ENCODE measurements at places on chromosomes 5 and 9.
A peak's percentile ranks its signal among the peaks of the same experiment; 100 is the strongest.

DNA sequence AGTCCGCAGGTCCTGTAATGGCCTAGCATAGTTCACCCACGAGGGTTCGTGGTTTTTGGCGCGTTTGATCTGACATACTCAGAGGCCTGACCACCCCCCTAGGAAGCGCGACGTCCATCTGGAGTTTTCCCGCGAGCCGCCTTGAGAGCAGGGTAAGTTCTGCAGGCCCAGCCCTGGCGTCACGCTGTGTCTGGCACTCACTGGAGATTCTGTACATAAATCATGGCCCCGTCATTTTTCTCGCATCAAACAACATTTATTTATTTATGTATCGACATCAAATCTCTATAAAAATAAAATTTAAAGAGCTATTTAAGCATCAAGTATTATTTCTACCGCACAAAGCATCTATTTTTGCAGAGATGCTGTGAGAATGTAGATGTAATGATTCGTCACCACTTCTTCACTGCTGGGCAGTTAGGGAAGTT is 437 bp upstream of the TRIM41 start:
- no peak for DNase-seq

- DNase-seq, result peak; percentile 62
These were observed 191.5 kb downstream of the ERCC6L2 start for GRCh38 chr9:96067004-96067403.

DNA sequence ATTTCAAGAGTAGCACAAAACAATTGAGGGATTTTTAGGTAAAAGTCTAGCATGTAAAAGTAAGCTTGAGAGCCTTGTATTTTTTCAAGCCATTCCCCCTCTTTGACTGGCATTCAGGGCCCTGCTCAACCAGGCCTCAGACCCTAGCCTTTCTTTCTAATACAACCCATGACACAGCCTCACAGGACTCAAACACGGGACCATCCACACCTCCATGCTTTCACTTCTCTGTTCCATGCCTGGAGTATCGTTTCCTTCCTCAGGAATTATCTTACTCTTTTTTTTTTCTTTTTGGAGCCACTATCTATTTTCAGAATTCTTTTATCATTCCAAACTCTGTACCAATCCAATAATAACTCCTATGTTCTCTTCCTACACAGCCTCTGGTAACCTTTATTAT is 560.2 kb upstream of the CLINT1 start:
- DNase-seq, result no peak

DNA sequence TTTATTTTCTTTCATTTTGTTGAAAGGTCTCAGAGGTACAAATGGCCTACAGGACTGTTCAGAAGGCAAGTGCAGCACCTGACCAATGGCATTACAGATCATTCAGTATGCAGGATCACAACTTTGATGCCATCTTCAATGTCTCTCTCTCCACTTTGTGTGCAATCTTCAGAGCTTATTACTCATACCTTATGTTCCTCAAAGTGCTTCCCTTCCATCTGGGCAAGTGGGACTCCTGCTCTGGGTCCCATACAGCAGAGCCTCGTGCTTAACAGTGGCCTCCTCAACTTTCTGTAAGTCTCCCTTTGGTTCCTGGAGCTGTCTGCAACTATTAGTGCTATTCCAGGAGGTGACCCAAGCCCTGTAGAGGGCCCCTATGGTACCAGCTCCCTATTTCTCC is 358.4 kb upstream of the RPS23 start:
- no peak for DNase-seq

DNA sequence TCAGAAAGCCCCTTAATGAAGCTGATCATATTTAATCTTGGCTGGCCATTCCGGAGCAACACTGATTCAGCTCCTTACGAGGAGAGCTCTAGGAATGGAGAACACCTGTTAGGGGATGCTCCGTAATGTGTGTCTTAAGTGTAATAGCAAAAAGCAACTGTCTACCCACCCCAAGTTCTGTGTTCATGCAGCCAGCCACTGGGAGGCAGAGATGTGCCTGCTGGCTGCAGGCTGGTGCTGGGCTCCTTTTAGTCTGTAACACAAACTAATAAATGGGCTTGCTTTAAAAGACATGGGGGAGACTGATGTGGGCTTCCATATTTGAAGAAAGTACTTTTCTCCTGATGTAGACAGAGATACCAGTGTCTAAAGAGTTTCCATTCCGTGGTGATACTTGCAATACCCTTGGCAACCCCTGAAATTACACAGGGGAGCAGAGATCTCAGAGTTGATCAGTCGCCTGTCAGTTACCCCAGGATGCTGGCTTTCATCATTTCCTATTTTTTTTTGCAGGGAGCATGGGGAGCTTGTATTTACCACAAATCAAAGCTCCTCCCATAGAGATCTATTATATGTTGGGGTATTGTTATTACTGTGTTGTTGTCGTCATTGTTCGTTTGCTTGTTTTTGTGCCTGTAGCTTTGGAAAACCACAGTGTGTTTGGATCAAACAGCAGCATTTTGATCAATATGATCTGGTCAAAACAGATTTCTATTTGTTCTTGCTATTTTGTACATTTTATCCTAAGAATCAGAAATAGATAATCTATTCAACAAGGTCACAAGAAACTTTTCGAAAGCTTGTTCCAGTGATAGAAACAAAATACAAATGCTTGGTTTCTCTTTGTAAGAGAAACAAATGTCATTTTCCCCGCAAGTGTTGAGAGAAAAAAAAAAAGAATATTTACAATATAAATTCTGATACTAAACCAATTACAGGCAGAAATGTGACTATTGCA is 65.8 kb downstream of the MTX3 start:
- peak; percentile 39 for DNase-seq

- peak; percentile 29 for DNase-seq
These were observed 308.2 kb downstream of the ARL15 start for GRCh38 chr5:54001976-54002775.

DNA sequence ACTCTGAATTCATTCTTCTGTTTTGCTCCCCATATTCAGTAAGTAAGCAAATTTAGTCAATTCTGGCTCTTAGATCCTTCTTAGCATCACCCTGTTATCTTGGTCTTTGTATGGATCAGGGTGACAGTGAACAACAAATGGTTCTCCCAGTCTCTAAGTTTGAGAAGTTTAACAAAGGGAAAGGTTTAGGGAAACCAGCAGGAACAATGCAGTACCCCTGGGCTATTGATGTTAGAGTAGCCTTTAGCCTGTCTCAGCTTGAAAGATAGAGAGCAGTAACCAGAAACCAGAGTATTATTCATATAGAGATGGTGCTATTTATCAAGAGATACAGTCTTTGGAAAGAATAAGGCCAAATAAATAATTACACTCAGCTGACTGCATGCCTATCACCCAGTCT is 241.8 kb downstream of the CDH12 start:
- no peak for DNase-seq

DNA sequence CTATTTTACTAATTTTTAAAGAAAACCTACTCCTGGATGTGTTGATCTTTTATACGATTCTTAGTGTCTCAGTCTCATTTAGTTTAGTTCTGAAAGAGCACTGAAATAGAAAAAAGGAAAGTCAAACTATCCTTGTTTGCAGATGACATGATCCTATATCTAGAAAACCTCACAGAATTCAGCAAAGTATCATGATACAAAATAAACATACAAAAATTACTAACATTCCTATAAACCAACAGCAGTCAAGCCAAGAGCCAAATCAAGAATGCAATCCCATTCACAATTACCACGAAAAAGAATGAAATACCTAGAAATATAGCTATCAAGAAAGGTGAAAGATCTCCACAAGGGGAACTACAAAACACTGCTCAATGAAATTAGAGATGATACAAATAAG is 225.8 kb upstream of the CDH18 start:
- DNase-seq, result no peak

DNA sequence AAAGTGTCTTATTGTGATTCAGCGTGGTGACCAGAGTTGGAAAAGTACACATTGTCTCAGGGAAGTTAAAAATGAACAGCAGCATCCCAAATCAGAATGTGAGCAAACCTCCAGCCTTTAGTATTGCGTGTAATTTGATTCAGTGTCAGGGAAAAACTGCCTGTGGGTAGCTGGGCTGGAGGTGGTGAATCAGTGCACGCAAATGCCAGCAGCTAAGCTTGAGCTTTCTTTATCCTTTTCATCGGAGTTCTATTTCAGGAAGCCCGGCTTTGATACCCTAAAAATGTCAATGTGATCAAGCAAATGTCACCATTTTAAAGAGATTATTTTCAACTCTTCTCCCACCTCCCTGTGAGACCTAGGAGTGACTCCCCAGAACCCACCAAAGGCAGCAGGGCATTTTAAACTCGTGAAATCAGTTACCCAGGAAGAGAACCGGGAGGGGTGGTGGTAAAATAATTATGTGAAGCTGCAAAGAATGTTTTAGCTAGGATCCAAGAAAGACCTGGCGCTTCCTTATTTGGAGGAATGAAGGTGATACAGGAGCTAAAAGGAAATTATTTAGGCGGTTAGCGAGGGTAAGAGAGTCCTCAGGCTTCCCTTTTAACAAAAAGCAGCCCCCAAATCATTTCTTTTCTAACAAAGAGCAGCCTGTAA is 25.7 kb upstream of the C5orf47 start:
- DNase-seq, result peak; percentile 67

GRCh38 chr5:179762079-179762780 is 29.6 kb downstream of the MAML1 start:
- no peak for DNase-seq

- no peak for DNase-seq
These were observed 108.4 kb downstream of the ALDH1A1 start for GRCh38 chr9:72844440-72844768.

DNA sequence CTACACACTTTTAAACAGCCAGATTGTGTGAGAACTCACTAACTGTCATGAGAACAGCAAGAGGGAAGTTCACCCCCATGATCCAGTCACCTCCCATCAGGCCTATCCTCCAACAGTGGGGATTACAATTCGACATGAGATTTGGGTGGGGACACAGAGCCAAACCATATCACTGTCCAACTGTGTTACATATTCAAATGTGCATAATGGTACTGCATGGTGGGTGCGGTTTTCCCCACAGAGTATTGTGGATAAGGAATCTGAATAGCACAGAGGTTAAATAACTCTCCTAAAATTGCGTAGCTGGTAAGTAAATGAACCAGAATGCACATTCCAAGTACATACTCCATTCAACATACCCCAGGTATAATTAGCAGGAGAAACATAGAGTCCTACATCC is 32.1 kb downstream of the CDH6 start:
- DNase-seq, result no peak

DNA sequence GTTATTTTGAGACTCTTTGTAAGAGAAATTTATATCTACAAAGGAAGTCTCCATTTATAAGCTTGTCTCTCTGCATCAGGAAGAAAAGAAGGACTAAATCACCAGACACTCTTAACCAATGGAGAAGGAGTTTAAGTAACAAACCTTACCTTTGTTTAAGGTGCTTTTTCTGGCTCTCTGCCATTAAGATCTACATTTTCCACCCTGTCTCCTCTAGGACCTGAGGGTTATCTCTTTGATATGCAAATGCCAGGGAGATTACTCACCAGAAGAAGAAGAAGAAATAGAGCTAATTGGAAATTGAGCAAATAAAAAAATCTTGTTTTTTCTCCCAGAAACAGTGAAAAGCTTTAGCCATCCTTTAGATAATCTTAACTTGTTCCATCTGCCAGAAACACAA is 60.9 kb downstream of the CDKN2A start:
- no peak for DNase-seq

DNA sequence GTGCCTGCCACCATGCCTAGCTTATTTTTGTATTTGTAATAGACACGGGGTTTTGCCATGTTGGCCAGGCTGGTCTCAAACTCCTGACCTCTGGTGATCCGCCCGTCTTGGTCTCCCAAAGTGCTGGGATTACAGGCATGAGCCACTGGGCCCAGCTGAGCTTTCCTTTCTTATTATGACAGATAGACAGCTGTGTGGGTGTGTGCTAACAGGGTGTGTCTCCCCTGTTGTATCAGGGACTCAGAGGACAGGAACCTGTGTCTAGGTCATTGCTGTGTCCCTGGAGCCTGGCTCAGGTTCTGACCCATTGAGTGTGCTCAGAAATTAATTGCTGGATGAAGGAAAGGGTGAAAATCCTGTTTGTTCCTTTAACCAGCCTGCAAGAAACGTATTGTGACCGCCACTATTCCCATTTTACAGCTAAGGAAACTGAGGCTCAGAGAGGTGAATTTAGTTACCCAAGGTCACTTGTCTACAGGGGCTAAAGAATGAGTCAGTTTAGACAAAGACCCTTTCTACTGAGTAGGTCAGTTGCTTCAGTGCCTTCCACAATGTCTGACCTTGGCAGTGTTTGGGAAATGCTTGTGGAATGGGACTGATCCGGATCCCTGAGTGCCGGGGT is 16.8 kb downstream of the NCS1 start:
- no peak for DNase-seq

- no peak for DNase-seq
These were observed 367.5 kb downstream of the KDM4C start for GRCh38 chr9:7125231-7125630.

DNA sequence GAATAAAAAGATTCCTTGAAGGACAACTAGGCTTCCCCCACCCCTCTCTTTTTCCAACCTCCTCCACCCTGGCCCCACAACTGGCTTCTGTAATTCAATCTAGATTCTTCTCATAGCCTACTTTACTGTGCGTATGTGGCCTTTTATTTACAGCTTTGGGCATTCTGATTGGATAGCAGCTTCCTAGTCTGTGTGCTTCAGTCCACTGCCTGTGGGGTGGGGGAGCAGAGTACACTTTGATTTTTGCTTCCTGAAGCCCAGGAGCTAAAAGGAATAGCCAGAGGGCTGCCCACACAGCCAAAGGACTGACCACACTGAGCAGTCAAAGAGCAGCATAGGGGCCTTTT is 30.4 kb downstream of the RUSC2 start:
- no peak for DNase-seq

GRCh38 chr5:68287976-68288706 is 72.6 kb downstream of the PIK3R1 start:
- DNase-seq, result peak; percentile 30

GRCh38 chr9:38337181-38337580 is 55.3 kb upstream of the ALDH1B1 start:
- no peak for DNase-seq

DNA sequence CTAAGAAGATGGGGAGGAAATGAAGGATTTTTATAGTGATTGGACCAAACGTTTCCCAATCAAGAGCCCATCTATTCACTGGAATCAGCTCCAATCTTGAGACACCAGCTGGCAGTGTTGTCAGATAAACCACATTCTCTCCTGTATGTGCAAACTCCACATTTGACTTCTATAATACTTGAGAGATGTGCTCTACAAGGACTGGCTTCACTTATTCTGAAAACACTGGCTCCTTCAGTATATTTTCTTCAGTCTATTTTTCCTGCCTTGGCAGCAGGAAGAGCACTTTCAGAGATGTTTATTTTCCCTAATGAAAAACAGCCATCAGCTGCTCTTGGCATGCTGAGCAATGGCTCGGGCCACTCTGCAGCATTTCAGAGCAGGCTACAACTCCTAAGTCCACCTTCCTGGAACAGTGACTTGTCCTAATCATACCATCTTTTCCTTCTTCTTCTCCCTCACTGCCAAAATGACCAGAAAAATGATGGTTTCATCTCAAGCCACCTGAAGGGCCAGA is 96.9 kb upstream of the FSTL4 start:
- DNase-seq, result peak; percentile 64

GRCh38 chr9:125544988-125545651 is 161.9 kb downstream of the MAPKAP1 start:
- DNase-seq, result peak; percentile 86

GRCh38 chr9:37040508-37041127 is 6.5 kb upstream of the PAX5 start:
- DNase-seq, result no peak

Data from fibroblast of gingiva (primary cell).